ENCODE measurements at places on chromosomes 7 and 10.

DNA sequence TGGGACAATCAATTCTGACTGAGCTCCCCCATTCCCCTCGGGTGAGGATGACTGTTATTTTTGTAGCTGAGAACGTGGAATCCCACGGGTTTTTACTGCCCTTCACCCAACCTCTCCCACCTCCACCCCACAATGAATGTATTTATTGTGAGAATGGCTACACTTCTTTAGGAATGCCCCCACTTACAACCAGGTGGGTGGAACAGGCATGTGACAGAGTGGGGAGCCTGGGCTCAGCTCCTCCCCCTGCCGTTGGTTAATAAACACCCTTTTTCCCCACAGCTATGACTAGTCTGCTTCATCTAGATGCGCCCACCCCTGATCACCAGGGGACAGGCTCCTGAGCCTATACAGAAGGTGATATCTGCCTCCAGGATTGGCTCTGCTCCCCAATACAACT lies 2.0 kb downstream of the MRPL43 start:
- peaks cover 16% of the 10 kb centered on the region for H3K4me1 ChIP-seq
- no peak overlapping the region for H3K4me3 ChIP-seq
- DNase-seq: no peak

DNA sequence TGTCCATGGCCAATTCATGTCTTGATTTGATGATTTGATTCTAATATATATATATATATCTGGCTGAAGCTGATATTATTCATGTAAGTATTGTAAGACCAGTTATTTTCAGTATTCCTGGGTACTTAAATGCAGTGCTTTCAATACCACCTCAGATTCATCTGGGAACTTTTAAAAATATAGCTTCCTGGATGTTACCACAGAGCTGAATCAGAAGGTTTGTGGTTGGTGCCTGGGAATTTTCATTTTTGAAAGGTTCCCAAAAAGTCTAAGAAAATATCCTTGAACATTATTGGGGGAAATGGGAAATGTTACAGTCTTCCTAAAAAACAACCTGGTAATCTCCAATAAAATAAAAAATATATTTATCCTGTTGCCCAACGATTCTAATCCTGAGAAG lies 10.7 kb upstream of the PPP3CB start:
- H3K27ac ChIP-seq: no peak overlapping the region
- no peak for DNase-seq
- peaks cover 23% of the 10 kb centered on the region for H3K36me3 ChIP-seq
- no peak overlapping the region for H3K4me3 ChIP-seq
- peaks cover 15% of the 10 kb centered on the region for H3K4me1 ChIP-seq

GRCh38 chr7:27146491-27147198 lies 929 bp downstream of the HOXA6 start:
- H3K27ac ChIP-seq: no peak overlapping the region
- peaks cover 8% of the 10 kb centered on the region for H3K4me1 ChIP-seq

DNA sequence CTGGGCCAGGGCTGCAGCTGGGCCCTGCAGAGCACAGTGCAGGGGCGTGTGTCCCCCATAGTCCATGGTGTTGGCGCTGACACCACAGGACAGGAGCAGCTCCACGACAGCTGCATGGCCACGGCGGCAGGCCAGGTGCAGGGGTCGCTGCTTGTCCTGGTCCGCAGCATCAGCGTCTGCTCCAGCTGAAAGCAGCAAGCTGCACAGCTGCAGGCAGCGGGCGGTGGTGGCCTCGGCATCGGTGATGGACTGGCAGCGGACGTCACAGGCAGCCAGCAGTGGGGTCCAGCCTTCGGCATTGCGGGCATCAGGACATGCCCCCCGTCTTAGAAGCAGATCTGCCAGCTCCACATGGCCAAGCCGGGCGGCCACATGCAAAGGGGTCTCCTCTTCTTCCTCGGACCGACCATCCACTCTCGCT lies 6.0 kb downstream of the ASB10 start:
- no peak for DNase-seq
- H3K27ac ChIP-seq: no peak overlapping the region

- H3K4me1 ChIP-seq: no peaks in the 10 kb centered on the region
- H3K36me3 ChIP-seq: no peaks in the 10 kb centered on the region
- no peak overlapping the region for H3K27ac ChIP-seq
Observed at GRCh38 chr10:117631276-117632145, 89.0 kb downstream of the EMX2 start.

DNA sequence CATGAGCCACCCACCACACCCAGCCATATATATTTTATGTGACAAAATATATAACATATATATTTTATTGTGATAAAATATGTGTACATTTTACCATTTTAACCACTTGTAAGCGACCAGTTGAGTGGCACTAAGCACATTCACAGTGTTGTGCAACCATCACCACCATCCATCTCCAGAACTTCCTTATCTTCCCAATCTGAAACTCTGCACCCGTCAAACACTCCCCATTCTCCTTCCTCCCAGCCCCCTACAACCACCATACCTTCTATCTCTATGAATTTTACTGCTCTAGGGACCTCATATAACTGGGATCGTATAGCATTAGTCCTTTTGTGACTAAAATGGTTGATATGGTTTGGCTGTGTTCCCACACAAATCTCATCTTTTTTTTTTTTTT lies 20.8 kb upstream of the CYTH3 start:
- no peaks in the 10 kb centered on the region for H3K4me1 ChIP-seq
- no peak overlapping the region for H3K4me3 ChIP-seq
- H3K27me3 ChIP-seq: no peaks in the 10 kb centered on the region
- no peaks in the 10 kb centered on the region for H3K36me3 ChIP-seq

DNA sequence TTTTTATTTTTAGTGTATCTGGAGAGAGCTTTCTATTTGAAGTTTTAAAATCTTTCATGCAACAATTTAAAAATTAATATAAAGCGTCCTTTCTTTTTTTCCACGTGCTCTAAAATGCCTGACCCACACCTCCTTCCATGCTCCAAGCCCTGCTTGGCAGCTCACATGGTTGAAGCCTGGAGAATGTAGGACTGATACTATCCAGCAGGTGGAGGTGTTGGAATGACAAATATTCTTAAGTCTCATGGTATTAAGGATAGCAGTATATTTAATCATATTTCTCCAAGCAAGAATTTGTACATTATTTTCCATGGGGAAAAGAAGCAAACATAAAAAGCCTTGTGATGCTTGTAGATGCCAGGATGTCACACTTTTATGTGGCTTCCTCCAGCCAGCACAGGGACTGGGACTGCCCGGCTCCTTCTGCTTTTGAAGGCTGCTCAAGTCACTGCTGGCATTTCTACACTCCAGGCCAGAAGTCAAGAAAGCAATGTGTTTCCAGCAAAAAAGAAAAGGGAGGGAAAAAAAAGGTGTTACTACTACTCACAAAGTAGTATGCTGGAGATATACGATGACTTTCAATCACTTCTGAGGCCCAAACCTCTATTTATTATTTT lies 49.7 kb downstream of the BZW2 start:
- DNase-seq: no peak
- H3K4me1 ChIP-seq: no peaks in the 10 kb centered on the region
- H3K27ac ChIP-seq: no peak overlapping the region
- H3K27me3 ChIP-seq: no peaks in the 10 kb centered on the region
- H3K4me3 ChIP-seq: no peak overlapping the region

DNA sequence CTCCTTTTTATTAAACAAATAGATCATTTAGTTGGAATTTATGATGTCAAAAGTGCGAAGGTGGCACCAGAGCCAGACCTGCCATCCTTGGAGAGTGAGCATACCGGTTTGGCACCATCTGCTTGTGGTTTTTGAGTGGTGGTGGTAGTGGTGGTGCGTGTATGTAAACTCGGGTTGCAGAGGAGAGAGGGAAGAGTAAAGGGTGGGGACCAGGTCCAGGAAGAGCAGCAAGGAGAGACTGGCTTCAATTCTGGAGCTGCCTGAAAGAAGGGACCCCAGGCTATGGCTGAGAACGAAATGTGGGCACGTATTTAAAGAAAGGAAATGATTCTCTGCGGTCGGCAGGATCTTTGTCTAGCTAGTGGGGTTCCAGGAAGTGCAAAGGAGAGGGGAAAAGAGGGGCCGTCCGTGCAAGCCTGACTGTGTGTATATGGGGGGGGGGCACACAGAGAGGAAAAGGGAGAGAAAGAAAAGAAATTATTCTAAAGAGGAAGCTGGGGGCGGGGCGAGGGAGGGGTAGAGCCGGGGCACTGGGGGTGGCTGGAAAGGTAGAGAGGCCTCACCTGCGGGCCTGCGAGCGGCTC lies 448 bp upstream of the GOLGA7B start:
- peak overlapping the region; percentile 71 for H3K27ac ChIP-seq
- peaks cover 22% of the 10 kb centered on the region for H3K27me3 ChIP-seq
- H3K36me3 ChIP-seq: no peaks in the 10 kb centered on the region
- H3K4me3 ChIP-seq: peak overlapping the region; percentile 87
- DNase-seq: no peak
- H3K4me1 ChIP-seq: peaks cover 33% of the 10 kb centered on the region

- H3K27ac ChIP-seq: no peak overlapping the region
- no peaks in the 10 kb centered on the region for H3K36me3 ChIP-seq
- DNase-seq: no peak
Observed at GRCh38 chr7:38327637-38328036, 54.2 kb upstream of the TARP start.

- peaks cover 2% of the 10 kb centered on the region for H3K4me1 ChIP-seq
- no peaks in the 10 kb centered on the region for H3K36me3 ChIP-seq
- DNase-seq: no peak
- peaks cover 3% of the 10 kb centered on the region for H3K27me3 ChIP-seq
Observed at GRCh38 chr7:143399151-143399550, 9.5 kb downstream of the EPHA1 start.

- H3K4me3 ChIP-seq: no peak overlapping the region
- H3K27ac ChIP-seq: no peak overlapping the region
- no peak for DNase-seq
- H3K27me3 ChIP-seq: peaks cover 4% of the 10 kb centered on the region
Observed at GRCh38 chr10:97574374-97575126, 2.0 kb downstream of the ANKRD2 start.

DNA sequence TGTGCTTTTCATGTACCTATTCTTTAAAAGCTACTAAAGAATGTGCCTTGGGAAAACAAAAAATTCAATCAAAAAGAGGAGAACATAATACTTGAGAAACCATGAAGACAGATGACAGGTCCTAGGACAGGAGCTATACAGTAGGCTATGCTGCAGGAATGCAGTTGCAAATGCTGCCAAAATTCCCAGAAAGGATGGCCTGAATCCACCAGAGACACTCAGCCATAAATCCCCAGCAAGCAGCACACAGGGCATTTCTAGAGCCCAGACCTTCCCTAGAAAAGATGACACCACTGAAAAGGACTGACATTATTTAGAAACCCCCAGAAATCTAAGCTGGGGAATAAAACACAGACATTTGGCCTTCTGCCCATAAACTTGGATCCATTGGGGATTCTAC lies 237.3 kb downstream of the C7orf25 start:
- no peaks in the 10 kb centered on the region for H3K36me3 ChIP-seq
- H3K27me3 ChIP-seq: no peaks in the 10 kb centered on the region
- no peak for DNase-seq
- no peak overlapping the region for H3K27ac ChIP-seq
- no peaks in the 10 kb centered on the region for H3K4me1 ChIP-seq

DNA sequence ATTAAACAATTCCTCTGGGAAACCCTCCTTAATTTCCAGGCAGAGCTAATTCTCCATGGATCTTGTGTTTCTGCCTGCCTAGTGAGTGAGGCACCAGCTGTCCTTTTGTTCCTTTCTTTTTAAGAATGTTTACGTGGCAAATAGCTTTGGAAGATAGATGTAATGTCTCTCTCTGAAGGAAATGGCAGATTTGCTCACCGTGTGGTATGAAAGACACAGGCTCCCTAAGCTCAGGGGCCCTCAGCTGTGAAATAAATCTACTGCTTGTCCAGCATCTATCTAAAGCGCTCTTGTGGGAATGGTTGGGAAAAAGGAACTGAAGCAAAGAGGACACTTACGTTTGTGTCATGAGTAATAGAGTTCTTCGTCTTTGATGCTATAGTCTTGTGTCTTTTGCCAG lies 64.6 kb downstream of the FAS start:
- H3K27me3 ChIP-seq: peaks cover 4% of the 10 kb centered on the region
- no peak overlapping the region for H3K27ac ChIP-seq
- DNase-seq: no peak
- H3K4me3 ChIP-seq: no peak overlapping the region
- no peaks in the 10 kb centered on the region for H3K4me1 ChIP-seq
- H3K36me3 ChIP-seq: no peaks in the 10 kb centered on the region

GRCh38 chr10:60535427-60535826 lies 145.8 kb upstream of the ANK3 start:
- H3K4me1 ChIP-seq: peaks cover 10% of the 10 kb centered on the region
- no peak overlapping the region for H3K27ac ChIP-seq
- H3K36me3 ChIP-seq: peaks cover 1% of the 10 kb centered on the region
- no peak for DNase-seq
- no peak overlapping the region for H3K4me3 ChIP-seq

DNA sequence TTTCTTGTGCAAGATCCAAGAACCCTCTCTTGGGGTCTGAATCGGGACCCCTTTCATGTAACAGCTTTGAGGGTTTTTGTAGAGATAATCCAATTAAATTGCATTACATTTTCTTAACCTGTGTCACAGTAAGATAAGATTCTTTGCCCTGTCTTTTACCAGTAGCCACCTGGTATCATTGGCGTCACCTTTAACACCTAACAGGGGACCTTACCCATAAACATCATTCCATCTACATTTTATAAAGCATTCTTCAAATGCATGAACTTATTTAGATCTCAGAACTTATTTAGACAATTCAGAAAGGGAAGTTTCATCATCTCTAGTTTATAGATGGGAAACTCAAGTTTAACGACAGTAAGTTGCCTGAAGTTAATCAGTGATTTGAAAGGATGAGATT lies 106.4 kb upstream of the KLF6 start:
- H3K4me1 ChIP-seq: peaks cover 30% of the 10 kb centered on the region
- no peaks in the 10 kb centered on the region for H3K36me3 ChIP-seq
- H3K27me3 ChIP-seq: no peaks in the 10 kb centered on the region

GRCh38 chr10:88490231-88490980 lies 92.7 kb downstream of the RNLS start:
- no peak for DNase-seq
- no peaks in the 10 kb centered on the region for H3K36me3 ChIP-seq
- H3K27me3 ChIP-seq: peaks cover 5% of the 10 kb centered on the region
- no peak overlapping the region for H3K4me3 ChIP-seq

DNA sequence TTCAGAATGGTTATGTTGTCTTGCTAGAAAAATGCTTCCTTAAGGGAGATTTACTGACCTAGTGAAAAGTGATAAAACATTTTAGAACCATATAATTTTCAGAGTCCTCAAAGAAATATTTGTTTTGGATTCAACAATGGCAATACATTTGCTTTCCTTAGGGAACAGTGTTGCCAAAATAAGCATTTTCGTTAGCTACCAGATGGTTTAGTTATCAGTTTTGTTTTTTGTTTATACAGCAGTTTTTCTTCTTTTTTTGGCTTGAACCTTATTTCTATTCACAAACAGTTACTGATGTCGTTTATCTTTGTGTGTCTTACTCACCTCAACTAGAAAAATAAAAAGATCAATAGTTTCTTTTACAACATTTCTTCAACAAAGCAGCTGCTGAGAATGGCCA lies 48.6 kb downstream of the EXOC4 start:
- H3K36me3 ChIP-seq: peaks cover 9% of the 10 kb centered on the region
- no peak overlapping the region for H3K4me3 ChIP-seq

All from T-helper 2 cell treated with Interferon-gamma antibody and Interleukin-4, amounts not matched to agents 5 μg/mL and 100 μg/mL, for 36 hours (primary cell).